ENCODE measurements at places on chromosomes 4 and X.

DNA sequence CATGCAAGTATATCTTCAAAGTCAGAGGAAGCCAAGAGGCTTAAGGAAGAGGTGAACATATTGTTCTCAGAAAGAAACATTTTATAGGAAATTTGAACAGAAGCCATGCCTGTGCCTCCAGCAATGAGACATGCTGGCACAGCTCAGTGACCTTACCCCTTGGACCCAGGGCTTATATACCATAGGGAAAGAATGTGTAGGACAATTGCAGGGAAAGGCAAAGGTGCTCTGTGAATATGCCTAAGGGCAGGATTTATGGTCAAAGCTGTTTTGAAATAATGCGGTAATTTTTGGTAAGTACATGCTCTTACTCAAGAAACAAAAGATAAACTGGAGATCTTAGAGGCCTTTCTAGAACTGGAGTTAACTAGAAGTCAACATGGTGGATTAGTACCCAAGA is 568.8 kb downstream of the GRID2 start:
- DNase-seq: no peak

- DNase-seq: no peak
These were observed 350.9 kb downstream of the CAMK2D start for GRCh38 chr4:113410686-113411085.

- DNase-seq: peak; percentile 21
These were observed 8.4 kb upstream of the MAN2B2 start for GRCh38 chr4:6566391-6567190.

DNA sequence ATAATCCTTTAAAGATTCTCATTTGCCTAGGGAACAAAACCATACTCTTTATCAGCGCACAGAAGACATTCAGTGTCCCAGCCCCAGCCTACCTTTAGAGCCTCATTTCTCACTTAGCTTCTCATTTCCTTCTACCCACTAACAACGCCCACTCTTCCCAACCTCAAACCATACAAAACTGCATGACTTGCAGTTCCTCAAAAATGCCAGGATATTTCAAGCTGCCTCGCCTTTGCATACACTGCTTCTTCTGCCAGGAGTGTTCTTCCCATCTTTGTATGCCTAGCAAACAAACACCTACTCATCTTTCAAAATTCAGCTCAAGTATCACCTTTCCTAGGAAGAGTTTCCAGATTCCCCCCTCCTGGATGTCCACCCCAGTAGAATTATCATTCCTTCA is 129.9 kb upstream of the ADGRL3 start:
- no peak for DNase-seq

- no peak for DNase-seq
These were observed 2.2 kb upstream of the MID2 start for GRCh38 chrX:107823456-107823855.

DNA sequence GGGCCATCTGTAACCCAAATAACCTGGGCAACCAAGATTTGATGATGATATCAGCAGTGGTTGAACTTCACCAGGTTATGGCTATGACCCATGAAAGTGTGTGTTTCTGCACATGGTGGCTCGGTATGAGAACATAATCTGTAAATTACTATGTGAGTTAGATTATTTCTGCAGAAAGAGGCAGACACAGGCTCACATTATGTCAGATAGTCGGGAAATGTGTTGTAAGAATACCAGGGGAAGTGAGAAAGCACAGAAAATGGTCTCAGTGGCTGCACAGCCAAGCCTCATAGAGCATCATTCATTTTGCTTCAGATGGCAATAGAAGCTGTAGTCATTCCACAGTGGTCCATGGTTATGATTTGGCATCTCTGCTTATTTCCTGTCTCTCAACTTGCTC is 63.0 kb upstream of the RBPJ start:
- DNase-seq: no peak

GRCh38 chr4:128524311-128524710 is 236.7 kb upstream of the PGRMC2 start:
- peak; percentile 21 for DNase-seq

- peak; percentile 21 for DNase-seq
These were observed 8.5 kb downstream of the OGT start for GRCh38 chrX:71541210-71542022.

All from hematopoietic multipotent progenitor cell treated with erythropoietin and hydrocortisone succinate and interleukin-3 and kit ligand, for 4 days (in vitro differentiated cells).